ENCODE measurements at places on chromosomes 2 and 18.

GRCh38 chr2:107717661-107718060, 109.0 kb upstream of the RGPD4 start:
- no peak for DNase-seq

DNA sequence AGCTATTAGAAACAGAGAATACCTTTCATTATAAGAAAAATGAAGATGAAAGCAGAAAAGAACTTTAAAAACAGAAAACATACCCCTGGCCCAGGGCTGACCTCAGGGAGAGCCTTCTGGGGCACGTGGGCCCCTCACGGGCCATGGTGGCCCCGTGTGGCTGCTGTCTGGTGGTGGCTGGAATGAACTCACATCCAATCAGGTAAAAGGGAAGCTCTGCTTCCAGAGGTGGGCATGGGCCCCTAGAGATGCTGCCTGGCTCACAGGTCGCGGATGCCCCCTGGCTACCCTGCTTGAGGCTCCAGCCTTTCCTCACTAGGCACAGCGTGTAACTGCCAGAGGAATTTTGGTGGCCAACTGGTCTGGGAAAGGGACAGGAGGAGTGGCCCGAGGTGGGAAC, 16.6 kb downstream of the SNORC start:
- no peak for DNase-seq

DNA sequence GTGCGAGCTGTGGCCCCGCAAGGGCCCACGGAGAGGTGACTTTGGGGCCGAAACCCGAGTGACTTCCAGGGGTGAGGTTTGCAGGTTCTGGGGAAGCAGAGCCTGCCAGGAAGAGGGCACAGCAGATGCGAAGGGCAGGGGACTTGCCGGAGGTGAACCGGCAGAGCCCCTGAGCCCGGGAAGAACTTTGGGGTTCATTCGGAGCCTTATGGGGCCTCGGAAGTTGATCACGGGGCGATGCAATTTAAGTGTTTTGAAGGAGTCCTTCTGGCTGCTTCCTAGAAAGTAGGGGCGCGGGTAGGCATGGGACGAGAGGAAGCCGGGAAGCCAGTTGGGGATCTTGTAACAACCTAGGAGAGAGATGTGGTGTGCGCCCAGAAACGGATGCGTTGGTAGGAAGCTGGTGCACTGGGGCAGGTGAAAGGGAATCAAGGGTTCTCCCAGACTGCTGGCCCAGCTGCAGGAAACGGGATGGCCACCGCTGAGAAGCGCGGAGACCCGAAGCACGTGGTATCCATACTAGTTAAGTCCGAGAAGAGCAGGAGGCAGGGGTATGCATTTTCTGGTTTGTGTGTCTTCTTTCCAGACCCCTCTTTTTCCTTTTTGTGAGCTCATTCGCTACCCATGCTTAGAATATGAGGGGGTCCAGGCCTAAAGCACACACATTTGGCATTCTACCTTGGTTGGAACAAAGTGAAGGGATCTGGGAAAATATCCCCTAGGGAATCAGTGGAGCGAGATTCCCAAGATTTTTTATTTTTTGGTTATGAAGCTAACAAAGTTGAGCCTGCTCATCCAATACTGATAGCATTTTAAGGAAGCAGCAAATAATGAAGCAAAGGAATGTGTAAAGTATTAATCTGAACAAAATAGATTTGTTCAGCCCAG, 758 bp downstream of the SCLY start:
- peak; percentile 22 for DNase-seq

DNA sequence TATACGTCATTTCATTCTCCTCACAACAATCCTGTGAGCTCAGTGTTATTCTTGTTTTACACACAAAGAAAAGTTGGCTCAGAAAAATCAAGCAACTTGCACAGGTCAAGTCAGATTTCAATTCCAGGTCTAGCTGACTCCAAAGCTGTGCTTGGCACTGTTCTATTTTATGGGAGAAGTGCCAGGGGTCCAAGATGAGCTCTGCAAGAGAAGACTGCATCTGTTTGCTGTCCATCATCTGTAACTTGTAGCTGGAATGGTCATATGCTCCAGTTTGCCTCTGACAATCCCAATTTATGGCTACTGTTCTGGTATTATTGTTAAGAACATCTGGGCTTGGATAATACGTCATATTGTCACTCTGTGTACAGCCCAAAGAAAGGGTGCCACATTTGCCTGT, 28.9 kb downstream of the KCNF1 start:
- DNase-seq = no peak

DNA sequence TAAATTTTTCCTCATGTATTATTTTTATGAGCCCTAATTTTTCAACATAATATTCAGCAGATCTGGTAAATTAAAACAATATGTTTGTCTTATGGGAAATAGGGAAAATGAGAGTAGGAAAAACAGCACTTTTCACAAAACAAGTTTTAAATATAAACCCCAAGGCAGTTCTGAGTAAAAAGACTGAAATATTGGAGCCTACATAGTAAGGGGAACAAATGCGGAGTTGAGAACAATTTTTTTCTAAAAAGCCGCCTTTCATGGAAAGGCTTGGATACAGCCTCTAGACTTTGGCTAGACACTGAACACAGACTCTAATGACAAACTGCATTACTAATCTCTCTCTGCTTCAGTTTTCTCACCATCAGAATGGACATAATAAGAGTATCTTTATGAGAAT, 174.1 kb downstream of the NOL4 start:
- DNase-seq = no peak

DNA sequence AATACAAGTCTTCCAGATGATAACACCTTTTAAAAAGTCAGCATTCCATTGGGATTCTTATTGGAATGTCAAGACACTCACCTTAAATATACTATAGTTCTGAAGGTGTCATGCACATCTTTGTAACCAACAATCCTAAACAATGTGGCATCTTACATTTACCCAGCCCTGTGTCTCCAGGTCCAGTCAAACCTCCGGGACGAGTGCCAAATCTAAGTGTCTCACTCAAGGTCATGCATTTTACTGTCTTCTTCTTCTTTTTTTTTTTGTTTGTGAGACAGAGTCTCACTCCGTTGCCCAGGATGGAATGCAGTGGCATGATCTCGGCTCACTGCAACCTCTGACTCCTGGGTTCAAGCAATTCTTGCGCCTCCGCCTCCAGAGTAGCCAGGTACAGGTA, 206.9 kb upstream of the FAM98A start:
- DNase-seq = no peak

DNA sequence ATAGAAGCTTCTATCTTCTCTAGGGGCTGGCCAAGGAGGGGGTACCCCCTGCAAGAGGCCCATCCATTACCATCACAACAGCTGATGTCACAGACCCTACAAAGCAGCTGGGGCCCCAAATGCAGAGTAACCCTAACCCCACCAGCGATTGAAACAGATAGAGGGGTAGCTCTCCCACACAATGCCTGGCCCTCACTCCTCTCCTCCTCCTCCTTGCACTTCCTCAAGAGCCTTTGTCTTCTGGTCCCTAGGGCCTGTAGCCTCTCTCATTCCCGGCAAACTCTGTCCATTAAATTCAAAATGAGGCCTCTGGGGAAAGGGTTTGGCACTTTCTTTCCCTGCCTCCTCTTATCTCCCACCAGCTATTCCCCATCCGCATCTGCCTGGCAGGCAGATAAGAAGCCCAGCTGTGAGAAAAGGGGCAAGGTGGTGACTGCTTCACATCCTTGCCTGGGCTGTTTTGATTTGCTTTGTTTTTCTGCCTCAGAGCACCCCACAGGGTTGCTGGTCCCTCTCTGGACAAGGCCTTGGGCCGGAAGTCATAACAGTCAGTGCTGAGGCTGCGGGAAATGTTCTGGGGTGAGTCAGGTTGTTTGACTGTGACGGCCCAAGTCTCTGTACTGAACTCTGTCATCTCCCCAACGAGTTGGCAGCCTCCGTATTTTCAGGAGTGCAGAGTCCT, 26.1 kb upstream of the CYP26B1 start:
- DNase-seq = no peak

GRCh38 chr2:173118395-173118794, 42.7 kb downstream of the MAP3K20 start:
- no peak for DNase-seq

GRCh38 chr2:216687646-216688045, 7.7 kb downstream of the IGFBP5 start:
- DNase-seq = no peak

DNA sequence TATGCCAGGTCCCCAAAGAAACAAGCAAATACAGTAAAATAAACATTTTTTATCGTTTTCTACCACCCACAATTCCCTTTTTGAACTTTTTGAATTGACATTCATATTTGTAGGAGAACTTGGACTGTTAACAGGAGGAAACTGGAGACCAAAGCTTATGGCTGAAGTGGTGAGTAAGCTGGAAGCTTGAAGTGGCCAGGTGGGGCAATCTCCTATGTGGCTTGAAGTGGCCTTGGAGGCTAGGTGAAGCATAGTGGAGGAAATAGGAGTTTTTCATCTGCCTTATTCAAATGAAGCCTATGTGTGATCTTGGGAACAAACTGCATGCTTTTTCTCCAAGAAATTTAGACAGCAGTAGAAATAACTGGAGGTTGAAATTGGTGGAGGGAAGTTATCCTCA, 962.9 kb upstream of the FANCL start:
- DNase-seq = no peak

- no peak for DNase-seq
Measured at GRCh38 chr2:24471662-24472061, 19.4 kb upstream of the NCOA1 start.

DNA sequence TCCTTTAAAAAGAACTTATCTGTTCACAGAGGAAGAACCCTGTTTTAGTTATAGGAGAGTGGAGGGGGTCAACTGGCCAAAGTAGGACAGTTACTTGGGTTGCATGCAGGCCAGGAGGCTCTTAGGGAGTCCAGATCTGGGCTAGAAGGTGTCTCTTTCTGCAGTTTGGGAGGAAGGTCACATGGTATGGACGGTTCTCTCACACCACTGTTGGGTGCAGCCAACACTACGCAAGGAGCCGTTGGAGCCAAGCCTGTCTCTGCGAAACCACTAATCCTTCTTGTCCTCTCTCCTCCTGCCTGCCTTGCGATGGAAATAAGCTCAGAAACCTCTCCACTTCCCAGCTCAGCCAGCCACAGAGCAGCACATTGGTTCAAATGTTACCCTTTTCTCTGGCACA, 105.9 kb upstream of the TGFA start:
- no peak for DNase-seq

DNA sequence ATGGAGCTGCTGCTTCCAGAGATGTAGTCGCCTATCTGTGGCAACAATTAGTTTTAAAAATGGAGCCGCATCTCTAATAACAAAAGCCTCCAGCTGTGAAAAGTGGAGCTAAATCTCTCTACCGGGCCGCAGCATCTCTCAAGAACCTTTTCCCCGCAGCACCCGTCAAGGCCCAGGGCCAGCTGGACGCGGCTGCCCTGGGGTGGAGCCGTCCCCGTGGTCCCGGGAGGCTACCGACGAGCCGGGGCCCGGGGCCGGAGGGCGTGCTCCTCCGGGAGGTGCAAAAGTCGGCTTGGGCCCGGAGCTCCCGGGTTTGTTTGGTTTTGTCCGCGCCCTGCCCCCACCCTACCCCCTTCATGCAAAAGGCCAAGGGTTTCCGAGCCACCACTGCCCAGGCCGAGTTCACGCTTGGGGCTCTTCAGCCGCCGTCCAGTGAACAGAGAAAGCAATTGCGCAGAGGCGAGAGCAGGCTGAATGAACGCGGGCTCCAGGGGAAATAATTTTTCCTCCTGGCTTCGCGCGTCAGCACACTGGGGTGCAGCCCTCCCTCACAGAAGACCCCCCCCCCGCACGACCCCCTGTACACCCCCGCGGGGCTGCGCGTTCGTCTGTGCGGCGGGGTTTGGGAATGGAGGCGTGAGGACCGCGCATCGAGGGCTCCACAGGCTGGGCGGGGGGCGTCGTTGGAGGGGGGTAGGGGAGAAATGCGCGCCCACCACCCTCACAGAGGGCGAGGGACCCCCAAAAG, 557 bp upstream of the GREB1L start:
- no peak for DNase-seq

DNA sequence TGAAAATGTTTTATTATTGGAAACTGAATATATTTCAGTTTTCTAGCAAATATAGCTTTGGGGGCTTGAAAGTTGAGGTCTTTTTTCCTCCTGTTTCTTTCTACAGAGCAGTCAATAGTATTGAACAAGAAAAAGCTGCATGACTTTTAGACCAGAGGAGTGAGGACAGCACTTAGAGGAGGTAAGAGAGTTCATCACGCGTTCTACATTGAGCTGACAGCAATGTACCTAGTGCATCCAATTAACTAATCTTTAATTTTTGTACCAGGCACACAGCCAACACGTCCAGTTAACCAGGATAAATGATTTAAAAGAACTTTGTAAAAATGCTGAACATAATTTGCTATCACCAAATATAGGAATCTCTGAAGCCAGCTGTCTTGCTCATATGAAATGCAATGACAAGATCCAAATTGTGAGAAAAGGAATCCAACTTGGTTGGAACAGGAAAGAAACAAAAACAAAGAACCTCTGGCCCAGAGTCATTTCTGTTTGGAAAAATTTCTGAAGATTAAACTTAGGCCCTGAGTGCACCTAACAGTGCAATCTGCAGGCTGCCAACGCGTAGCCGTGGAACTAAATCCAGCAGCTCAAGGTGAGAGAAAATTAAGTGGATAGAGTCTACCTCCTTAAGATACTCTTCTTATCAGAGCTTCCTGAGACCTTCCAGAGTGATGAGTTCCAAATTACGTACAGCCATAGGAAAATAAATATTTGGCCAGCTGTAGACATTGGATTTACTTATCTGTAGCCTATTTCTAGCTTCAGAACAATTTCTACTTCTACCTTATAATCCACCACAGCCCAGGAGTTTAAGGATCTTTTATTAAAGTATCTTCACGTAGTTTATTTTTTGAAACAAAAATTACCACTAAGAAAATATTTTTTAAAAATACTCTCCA, 20.6 kb upstream of the SPTBN1 start:
- DNase-seq = no peak

- no peak for DNase-seq
Measured at GRCh38 chr18:62061821-62062478, 124.9 kb downstream of the PIGN start.

DNA sequence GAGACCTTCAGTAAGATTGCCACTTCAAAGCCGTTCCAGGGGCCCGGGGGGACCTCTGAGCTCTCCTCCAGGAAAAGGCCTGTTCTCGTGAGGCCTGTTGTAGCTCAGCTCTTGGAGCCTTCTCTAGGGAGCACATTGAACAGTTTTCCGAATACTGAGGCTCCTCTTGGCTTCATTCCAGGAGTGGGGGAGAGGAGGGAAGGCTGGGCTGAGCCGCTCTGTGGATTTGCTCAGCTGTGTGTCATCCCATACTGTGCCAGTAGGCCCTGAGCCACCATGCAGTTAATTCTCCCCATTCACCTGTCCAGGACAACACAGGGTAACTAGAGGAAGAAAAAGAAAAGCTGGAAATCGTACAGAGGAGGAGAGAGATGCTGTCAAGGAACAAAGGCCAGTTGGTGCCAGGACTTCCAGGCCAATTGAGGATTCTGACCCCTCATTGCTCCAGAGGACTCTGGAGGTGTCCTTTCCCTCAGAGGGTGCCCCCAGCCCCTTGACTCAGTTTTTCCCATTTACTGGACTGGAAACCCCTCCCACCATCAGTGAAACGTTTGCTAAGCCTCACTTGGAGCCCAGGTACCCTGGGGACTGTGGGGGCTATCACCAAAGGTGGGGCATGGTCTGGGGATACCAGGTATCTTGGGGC, 41.4 kb downstream of the HS1BP3 start:
- no peak for DNase-seq

DNA sequence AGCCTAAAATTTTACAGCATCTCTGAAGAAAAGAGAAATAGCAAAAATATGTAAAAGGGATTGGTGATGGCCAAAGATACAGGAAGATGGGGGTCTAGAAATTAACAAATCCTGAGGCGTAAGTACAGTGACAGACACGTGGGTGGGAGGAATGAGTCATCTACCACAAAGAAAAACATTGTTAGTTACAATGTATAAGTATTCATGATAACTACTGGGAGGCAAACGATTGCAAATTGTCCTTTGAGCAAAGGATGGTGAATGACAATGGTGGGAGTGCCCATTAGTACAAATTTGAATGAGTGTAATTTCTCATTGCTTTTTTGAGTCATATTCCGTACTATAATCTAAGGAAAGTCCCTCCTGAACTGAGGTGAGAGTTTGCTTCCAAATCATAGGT, 809.0 kb upstream of the FAM98A start:
- DNase-seq = no peak

All from stimulated activated CD4-positive, alpha-beta T cell treated with anti-CD3 and anti-CD28 coated beads, Interleukin-1b, Interleukin-23, amount 100 ng/mL, for 1 hour (primary cell).